ENCODE measurements at places on chromosomes 13 and 19. TPM values are rescaled to one million over a fixed set of nuclear protein-coding genes. Genes with fewer than 3 reads are reported as not detected.

FREM2 gene
- 0.86 TPM for total RNA-seq

CUL4A gene
- 54.6 TPM for total RNA-seq

PRKCG gene
- total RNA-seq: 0.08 TPM

SHFL gene
- total RNA-seq: 15.1 TPM

MUC16 gene
- total RNA-seq: not detected

SDHAF1 gene
- total RNA-seq: 25.2 TPM

DNA sequence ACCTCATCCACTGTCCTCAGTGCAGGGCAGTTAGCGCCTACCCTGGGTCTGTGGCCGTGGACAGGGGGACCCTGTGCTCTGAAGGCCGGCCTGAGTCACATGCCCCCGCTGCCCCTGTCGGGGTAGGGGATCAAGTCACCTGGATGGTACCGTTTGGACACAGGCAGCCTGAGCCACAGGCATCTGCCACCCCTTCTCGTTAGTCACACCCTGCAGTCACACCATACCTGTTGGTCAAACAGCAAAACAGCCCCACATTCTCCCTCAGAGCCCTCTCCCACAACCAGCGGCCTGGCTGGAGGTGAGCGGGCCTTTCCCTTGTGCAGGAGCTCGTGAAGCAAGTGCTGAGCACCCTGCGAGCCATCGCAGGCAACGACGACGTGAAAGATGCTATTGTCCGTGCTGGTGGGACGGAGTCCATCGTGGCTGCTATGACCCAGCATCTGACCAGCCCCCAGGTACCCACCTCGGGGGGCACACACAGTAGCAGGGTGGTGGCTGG is 8.8 kb upstream of the SLC25A42 start:
- H3K4me3 ChIP-seq: no peak overlapping the region
- H3K4me1 ChIP-seq: no peaks in the 10 kb centered on the region
- DNase-seq: no peak
- no peak overlapping the region for H3K27ac ChIP-seq

DNA sequence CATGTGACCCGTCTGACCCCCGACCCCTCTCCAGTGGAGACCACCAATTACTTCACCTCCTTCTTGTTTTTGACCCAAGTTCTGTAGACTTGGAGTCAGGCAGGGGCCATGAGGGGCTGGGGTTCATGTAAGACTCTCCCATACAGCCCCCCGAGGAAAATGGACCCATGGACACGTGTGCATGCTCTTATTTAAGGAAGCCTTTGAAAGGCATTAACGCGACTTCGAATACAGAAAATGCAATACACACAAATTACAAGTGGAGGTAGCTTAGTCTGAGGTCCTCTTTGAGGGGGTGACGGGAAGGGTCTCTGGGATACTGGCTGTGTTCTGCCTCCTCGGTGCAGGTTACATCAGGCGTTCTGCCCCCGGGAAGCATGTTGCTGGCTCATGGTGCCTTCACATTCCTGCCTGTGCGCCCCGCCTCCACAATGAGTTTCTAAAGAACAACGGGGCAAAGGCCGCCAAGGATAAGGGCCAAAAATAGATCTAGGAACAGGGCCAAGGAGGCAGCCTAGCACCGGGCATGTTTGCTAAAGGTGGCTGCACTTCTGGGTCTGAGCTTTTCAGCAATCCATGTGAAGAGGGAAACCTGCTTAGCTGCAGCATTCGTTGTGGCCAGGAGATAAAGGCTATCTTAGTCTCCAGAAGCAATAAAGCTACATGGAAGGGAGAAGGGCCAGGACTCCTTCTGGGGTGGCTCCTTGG is 54.5 kb downstream of the RAB20 start:
- H3K27me3 ChIP-seq: no peaks in the 10 kb centered on the region
- no peak overlapping the region for H3K4me3 ChIP-seq
- no peaks in the 10 kb centered on the region for H3K36me3 ChIP-seq
- peak overlapping the region; percentile 90 for H3K27ac ChIP-seq
- peak; percentile 94 for DNase-seq

- H3K36me3 ChIP-seq: no peaks in the 10 kb centered on the region
- no peaks in the 10 kb centered on the region for H3K27me3 ChIP-seq
- H3K4me1 ChIP-seq: no peaks in the 10 kb centered on the region
Measured at GRCh38 chr13:34124666-34125306, 306.8 kb downstream of the RFC3 start.

DNA sequence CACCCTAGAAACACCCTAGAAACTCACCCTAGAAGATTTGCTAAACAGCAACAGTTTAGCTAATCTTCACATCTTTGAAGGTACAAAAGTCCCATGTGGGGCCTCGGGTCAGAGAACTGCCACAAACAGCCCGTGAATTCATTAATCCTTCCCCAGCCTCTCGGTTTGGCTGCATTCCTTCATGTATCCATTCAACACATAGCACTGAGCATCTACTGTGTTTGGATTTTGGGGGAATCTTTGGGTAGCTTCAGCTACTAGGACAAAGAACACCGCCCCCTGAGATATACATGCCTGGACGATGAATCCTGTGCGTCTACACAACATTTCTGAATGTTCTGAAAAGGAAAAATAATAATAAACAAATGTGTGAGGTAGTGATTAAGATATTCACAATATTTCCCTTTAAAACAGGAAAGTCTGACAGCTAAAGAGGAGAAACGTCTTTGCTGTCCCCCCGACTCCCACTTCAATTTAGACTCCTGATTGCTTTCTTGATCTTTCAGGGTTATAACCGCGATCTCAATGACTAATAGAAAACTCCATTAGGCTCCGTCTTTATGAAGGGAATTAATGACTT is 63.5 kb downstream of the ALOX5AP start:
- no peak overlapping the region for H3K27ac ChIP-seq
- H3K27me3 ChIP-seq: no peaks in the 10 kb centered on the region
- no peaks in the 10 kb centered on the region for H3K4me1 ChIP-seq
- H3K36me3 ChIP-seq: no peaks in the 10 kb centered on the region
- DNase-seq: no peak

GRCh38 chr19:32809254-32809653 is 60.3 kb downstream of the SLC7A9 start:
- DNase-seq: no peak
- H3K4me1 ChIP-seq: no peaks in the 10 kb centered on the region
- no peak overlapping the region for H3K27ac ChIP-seq
- H3K36me3 ChIP-seq: no peaks in the 10 kb centered on the region

DNA sequence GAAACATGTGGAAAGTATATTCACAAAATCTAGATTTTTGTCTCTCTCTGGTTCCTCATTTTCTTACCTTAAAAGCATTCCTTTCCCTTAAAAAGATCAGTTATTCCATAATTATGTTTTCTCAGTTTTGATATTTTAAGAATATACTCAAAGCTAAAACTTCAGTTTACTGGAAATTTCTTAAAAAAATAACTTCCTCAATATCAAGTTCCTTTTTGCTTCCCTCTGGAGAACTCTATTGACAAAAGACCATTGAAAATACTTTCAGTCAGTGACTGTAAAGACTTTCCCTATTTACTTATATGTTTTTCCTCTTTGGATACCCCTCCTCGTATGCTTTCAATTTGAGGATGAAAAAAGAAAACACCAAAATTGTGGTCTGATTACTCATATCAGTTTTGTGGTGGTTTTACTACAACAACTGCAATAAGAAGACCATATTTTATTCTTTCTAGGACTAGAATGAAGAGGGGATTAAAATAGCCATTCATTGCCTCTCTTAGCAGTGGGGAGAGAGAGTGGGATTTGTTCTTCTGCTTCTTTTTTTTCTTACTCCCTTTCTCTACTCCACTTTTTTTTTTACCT is 113.2 kb downstream of the ESD start:
- no peaks in the 10 kb centered on the region for H3K4me1 ChIP-seq
- no peak for DNase-seq
- no peak overlapping the region for H3K4me3 ChIP-seq
- no peaks in the 10 kb centered on the region for H3K36me3 ChIP-seq
- no peaks in the 10 kb centered on the region for H3K27me3 ChIP-seq

DNA sequence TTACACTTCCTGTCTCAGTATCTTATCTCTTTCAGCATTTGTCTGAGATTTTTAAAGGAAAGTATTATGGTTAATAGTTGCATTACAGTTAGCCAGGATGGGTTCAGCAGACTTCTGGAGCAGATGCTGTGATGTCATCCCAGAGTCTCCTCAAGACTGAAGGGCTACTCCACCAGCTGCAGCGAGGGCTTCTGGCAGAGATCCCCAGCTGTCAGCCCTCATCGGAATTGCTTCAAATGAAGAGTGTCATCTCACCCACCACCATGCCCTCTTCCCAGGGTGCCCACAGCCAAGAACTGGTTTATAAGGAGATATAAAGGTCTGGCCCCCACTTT is 84.4 kb downstream of the FAM216B start:
- no peaks in the 10 kb centered on the region for H3K4me1 ChIP-seq
- H3K27me3 ChIP-seq: no peaks in the 10 kb centered on the region
- no peak overlapping the region for H3K27ac ChIP-seq
- no peak overlapping the region for H3K4me3 ChIP-seq
- no peaks in the 10 kb centered on the region for H3K36me3 ChIP-seq
- no peak for DNase-seq

- no peaks in the 10 kb centered on the region for H3K4me1 ChIP-seq
- no peaks in the 10 kb centered on the region for H3K27me3 ChIP-seq
- H3K27ac ChIP-seq: peak within 1 kb of the TSS; percentile 37
- no peaks in the 10 kb centered on the region for H3K36me3 ChIP-seq
Measured at GRCh38 chr19:52336117-52336790, at the start of gene ZNF610. ZNF610 (plus strand) TSS chr19:52336243; CDS start chr19:52349173, 12,930 bp downstream.

DNA sequence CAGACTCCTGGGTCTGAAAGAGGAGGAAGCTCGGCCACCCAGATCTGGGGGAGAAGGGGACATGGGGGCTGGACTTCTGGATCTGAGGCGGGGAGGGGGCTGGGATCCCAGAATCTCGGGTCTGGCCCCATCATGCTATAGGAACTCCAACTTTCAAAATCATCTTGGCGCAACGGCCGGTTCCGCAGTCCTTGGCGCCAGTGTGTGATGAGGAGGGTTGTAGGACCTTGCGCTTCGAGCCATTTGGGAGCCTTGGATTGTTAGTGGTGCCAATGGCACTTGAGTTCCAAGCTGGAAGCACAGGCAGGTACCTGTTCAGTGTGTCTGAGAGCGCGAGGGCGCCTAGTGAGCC is 324 bp downstream of the RUVBL2 start:
- no peaks in the 10 kb centered on the region for H3K27me3 ChIP-seq
- peak overlapping the region; percentile 86 for H3K27ac ChIP-seq
- H3K4me1 ChIP-seq: peaks cover 9% of the 10 kb centered on the region

- H3K27ac ChIP-seq: no peak within 1 kb of the TSS
- H3K4me3 ChIP-seq: peak within 1 kb of the TSS; percentile 19
- H3K36me3 ChIP-seq: no peaks in the 10 kb centered on the region
- H3K4me1 ChIP-seq: peaks cover 3% of the 10 kb centered on the region
Measured at GRCh38 chr13:49627831-49628652, at the start of gene ARL11. ARL11 (plus strand) TSS chr13:49628507; CDS start chr13:49630448, 1,941 bp downstream.

DNA sequence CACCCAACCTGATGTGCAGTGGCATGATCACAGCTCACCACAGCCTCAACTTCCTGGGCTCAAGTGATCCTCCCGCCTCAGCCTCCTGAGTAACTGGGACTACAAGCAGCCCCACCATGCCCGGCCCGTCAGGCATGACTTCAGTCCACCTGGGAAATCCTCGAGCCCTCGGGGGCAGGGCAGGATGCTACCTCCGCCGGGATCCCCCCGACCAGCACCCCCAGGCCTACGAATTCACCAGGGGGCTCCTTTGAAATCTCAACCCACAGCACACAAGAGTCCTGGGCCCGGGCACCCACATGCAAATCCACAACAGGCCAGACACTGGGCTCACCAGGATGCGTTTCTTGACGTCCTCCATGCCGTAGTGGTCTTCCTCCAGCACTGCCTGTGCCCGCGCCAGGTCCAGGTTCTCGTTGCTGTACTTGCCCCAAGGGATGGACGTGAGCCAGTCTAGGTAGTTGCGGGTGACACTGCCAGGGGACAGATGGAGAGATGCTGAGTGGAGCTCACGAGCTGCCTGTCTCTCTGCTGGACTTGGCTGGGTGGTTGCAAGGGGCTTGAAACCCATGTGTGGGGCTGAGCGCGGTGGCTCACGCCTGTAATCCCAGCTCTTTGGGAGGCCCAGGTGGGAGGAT is 10.5 kb downstream of the RPL36 start:
- no peaks in the 10 kb centered on the region for H3K4me1 ChIP-seq
- no peaks in the 10 kb centered on the region for H3K27me3 ChIP-seq
- peaks cover 9% of the 10 kb centered on the region for H3K36me3 ChIP-seq
- H3K4me3 ChIP-seq: no peak overlapping the region
- DNase-seq: no peak

DNA sequence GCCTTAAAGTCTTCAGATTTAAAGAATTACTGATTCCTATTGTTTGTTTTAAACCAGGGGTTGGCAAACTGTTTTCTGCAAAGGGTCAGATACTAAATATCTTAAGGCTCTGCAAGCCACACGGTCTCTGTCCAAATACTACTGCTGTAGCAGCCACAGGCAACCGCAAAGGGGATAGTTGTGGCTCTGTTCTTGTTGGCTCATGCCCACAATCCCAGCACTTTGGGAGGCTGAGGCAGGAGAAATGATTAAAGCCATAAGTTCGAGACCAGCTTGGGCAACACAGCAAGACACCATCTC is 22.4 kb downstream of the RANBP3 start:
- H3K4me1 ChIP-seq: peaks cover 17% of the 10 kb centered on the region
- no peaks in the 10 kb centered on the region for H3K27me3 ChIP-seq
- no peak overlapping the region for H3K4me3 ChIP-seq
- H3K27ac ChIP-seq: peak overlapping the region; percentile 48
- no peak for DNase-seq

GRCh38 chr13:102580552-102581169 is 16.1 kb upstream of the TPP2 start:
- H3K36me3 ChIP-seq: no peaks in the 10 kb centered on the region
- H3K4me1 ChIP-seq: no peaks in the 10 kb centered on the region
- peak; percentile 55 for DNase-seq

DNA sequence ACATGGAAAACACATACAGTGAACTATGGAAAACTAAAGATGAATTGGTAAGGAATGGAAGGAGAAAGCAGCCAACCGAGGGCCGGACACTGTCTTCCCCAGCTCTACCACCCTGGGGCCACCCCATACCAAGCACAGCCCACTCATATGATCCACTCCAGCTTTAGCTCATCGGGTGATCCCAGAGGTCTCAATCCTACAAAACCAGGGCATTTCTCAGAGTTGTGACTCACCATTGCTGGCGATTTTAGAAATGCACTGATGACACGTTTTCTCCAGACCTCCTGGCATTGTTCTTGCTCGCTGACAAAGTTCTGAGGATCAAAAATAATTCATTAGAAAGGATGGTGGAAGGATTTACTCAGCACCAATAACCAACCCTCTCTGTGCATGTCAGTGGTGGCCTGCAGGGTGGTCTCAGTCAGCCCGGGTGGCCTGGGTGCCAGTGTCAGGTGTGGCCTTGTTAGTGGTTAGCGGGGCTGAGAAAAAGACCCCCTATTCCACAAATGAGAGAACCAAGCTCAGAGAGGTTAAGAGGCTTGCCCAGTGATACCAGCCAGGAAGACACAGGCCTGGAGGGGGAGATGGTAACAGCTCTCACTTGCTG is 6.6 kb downstream of the TMEM272 start:
- H3K27me3 ChIP-seq: no peaks in the 10 kb centered on the region
- no peak for DNase-seq
- no peak overlapping the region for H3K27ac ChIP-seq
- no peaks in the 10 kb centered on the region for H3K36me3 ChIP-seq
- H3K4me1 ChIP-seq: no peaks in the 10 kb centered on the region

- no peaks in the 10 kb centered on the region for H3K36me3 ChIP-seq
- no peak overlapping the region for H3K27ac ChIP-seq
- H3K4me3 ChIP-seq: no peak overlapping the region
- H3K27me3 ChIP-seq: no peaks in the 10 kb centered on the region
- H3K4me1 ChIP-seq: no peaks in the 10 kb centered on the region
Measured at GRCh38 chr13:42078128-42078808, 29.8 kb downstream of the DGKH start.

All from colonic mucosa (tissue), 4 donors.